ENCODE measurements at places on chromosomes 2 and 18.
A peak's percentile ranks its signal among the peaks of the same experiment; 100 is the strongest.

DNA sequence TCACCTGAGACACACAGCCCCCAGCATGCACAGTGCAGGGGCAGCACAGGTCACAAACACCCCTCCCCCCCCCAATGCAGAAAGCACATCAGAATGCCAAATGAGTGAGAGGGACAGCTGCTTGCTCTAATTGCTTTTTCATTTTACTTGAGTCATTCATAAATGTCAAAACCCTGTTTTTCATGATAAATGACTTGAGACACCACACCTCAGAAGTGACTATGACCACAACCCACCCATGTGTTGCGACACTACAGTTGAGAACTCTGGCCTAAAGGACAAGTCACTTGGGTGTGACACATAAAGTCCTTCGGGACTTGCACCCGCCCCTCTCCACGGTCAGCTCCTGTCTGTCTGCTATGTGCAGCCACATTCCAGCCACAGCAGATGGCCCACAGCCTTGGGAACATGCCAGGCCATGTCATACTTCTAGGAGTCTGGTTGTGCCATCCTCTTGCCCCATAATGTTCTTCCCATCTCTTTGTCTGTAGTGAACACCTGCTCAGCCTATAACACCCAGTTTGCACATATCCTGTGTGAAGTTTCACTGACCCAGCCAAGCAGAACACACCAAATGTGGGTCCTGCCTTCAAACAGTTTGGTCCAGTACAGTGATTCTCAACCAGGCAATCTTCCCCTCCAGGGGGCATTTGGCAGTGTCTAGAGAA is 30.2 kb upstream of the RIOK3 start:
- peak; percentile 34 for DNase-seq

- DNase-seq: peak; percentile 89
Observed at GRCh38 chr18:9719421-9719981, 11.4 kb downstream of the RAB31 start.

DNA sequence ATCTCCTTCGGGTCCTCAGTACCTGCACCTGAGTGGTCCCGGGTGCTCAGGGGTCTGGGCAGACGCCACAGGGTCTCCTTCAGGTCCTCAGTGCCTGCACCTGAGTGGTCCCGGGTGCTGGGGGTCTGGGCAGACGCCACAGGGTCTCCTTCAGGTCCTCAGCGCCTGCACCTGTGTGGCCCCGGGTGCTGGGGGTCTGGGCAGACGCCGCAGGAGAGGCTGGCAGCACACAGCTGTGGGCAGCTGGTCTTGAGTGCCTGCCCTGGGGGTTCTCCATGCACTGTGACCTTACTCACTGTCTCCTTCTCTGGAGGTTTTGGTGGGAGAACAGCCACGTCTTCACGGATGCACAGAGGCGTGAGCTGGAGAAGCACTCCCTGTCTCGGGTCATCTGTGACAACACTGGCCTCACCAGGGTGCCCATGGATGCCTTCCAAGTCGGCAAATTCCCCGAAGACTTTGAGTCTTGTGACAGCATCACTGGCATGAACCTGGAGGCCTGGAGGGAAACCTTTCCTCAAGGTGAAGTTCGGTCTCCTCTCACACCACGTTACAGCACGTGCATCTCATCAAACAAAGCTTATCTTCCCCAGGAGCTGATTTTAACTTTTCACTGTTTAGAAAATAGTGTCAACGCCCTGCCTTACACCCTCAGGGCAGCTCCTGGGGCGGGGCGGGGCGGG is 82.6 kb downstream of the TPO start:
- DNase-seq: no peak

DNA sequence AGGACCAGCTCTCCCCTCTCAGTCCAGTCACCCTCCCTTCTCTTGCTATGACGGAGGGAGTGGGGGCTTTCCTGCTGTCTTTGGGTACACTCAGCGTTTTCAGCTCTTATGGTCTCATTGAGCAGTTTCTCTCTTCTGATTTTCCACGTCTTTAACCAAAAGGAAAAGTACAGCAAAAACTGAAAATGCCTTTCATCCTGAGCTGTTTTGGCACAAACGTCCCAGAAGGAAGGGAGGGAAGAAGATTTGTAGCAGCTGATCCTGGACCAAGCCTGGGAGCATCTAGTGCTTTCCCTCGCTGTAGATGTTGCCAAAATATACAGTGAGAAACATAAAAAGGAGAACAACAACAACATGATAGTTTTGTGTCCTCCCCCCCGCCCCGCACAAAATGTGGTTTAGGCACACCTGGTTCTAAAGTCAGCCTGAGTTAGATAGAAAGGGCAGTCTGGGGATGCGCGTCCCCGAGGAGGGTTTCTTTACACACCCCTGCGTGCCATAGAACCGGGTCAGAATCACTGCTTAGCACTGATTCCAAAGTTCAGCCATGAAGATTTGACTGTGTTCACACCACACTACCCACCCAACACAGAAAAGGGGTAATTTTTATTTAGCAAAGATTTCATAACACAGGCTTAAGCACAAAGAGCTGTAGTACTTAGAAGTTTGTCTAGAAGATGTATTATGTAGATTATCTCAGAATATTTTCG is 53.4 kb downstream of the SLC40A1 start:
- DNase-seq: no peak

GRCh38 chr2:118110310-118110709 is 22.0 kb downstream of the INSIG2 start:
- DNase-seq: no peak

DNA sequence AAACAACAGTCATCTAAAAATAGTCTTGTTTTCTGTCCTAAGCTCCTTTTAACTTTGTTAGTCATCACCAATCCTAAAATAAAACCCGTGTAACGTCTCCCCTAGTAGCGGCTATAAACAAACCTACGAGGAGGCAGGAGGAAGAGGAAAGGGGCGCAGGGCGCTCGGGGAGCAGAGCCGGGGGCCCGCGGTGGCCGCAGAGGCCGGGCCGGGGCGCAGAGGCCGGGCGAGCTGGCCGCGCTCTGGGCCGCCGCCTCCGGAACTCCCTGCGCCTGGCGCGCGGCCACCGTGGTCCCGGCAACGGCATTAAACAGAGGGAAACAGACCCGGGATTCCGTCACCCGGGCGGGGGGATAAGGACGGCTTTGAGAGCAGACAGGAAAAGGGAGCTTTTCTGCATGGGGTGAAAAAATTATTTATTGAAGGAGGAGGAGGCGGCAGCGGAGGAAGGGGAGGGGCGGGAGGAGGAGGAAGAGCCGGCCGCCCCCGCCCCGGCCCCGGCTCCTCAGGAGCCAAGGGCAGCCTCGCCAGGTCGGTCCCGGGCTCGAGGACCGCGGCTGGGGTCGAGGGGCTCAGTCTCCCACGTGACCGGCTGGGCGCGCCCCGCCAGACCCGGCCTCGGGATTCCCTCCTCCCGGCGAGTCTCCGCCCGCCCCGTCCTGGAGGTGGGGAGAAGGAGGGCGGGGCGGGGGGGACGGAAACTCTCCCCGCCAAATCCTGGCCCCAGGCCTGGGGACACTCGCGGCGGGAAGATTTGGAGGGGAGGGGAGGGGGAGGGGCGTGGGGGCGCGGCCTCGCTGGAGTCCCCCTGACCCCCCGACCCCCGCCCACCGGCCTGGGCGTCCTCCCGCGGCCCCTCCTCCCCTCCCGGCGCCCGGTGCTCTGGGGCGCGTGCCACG is 1.8 kb upstream of the NFATC1 start:
- peak; percentile 68 for DNase-seq

DNA sequence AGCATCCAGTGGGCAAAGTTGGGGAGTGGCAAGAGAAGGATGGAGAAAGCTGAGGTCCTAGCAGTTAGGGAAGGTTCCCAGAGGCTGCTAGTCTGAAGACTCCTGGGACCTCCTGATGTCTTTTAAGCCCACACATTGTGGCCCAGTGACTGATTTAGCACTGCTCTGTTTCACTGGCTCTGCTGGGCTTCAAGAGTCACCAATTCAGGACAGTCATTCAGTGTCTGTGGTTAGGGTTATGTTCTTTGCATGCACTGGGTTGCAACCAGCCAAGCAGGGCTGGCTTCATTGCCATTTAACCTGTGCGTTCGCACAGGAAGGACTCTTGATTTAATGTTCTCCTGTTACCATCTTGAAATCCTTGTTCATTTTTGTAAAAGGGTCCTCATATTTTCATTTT is 199.2 kb downstream of the ICOS start:
- DNase-seq: no peak

DNA sequence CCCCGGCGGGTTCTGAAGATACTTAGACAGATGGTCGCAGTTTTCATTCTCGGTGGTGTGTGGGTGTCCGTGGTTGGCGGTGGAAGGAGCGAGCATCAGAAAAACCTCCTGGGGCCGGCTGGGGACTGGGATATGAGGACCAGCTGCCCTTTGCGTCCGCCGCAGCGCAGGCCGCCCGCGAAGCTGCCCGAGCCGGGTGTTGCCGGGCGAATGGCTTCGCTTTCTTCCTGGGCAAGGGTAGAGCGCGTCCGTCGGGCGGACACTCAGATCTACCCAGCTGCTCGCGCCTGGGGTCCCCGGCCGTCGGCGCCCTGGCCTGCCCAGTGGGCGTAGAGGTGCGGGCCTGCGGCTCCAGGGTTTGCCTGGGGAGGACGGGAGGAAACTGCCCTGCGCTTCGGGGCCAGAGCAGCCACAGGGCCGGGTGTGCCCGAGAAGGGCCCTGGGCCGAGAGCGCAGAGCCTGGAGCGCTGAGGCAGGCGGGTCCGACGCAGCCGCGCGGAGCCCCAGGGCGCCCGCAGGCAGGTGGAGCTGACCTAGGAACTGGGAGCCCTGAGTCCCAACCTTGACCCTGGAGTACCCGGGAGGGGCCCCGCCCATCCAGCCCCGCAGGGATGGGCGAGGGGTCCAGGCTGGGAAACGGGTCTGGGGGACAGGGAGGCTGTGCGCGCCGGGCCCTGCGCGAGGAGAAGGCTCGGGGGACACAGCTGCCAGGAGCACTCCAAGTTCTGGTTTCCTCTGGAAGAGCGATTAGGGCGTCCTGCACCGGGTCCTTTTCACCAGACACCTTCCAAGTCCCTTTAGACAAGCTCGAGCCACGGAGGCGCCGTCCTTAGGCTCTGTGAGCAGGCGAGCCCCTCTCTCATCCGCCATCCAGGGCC is 1.3 kb downstream of the TWIST2 start:
- DNase-seq: peak; percentile 44

- no peak for DNase-seq
Observed at GRCh38 chr2:164453656-164454305, 167.5 kb downstream of the GRB14 start.

- peak; percentile 16 for DNase-seq
Observed at GRCh38 chr2:71974846-71975245, 172.8 kb downstream of the CYP26B1 start.

DNA sequence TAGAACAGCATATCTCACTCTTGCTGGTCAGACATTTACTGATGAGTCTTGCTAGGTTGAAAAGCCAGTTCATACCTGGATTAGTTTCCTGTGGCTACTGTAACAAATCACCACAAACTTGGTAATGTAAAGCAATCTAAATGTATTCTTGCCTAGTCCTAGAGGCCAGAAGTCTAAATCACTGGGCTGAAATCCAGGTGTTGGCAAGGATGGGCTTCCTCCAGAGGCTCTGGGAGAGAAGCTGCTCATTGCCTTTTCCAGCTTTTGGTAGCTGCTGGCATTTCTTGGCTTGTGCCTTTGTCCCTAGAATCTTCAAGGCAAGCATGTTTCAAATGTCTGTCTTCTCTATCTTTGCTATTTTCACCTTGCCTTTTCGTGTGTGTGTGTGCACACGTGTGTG is 62.3 kb upstream of the MAP4K3 start:
- no peak for DNase-seq

- DNase-seq: peak; percentile 93
Observed at GRCh38 chr2:234286118-234286598, 210.7 kb downstream of the ARL4C start.

GRCh38 chr2:143574069-143574468 is 444.9 kb downstream of the ARHGAP15 start:
- DNase-seq: no peak

DNA sequence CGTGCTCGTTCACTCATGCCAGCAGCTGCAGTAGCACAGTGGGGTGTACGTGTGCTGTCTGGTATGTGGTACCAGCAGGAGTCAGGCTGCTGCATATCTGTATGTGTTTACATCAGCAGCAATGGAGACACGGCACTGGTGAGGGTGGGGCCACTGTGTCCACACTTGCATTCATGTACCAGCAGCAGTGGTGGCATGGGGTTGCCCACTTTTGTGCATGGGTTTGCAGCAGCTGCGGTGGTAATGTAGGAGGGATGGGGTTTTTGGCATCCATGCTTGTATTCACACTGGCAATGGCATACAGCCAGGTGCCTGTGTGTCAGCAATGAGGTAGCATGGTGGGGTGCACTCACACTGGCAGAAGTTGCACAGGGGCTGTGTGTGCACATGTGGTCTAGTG is 187.8 kb downstream of the KCNJ3 start:
- DNase-seq: no peak

- DNase-seq: no peak
Observed at GRCh38 chr2:45586600-45586999, 24.5 kb downstream of the SRBD1 start.

DNA sequence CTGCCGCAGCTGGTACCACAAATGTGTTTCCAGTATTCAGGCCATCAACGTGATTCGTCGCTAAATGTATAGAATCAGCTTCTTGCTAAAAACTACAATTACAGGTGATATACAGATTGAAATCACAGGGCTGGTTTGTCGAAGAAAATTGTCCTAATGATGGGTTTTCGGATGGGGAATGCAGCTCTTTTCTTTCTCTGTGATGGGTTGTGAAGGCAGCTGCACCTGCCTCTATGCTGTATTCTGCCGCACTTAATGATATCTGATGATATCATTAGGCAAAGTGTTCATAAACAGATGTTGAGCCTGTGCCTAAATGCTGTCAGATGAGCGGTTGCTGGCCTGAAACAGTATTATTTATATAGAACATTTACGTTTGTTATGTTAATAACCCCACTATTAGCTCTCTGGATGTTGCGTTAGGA is 218.1 kb downstream of the ARHGAP15 start:
- no peak for DNase-seq

DNA sequence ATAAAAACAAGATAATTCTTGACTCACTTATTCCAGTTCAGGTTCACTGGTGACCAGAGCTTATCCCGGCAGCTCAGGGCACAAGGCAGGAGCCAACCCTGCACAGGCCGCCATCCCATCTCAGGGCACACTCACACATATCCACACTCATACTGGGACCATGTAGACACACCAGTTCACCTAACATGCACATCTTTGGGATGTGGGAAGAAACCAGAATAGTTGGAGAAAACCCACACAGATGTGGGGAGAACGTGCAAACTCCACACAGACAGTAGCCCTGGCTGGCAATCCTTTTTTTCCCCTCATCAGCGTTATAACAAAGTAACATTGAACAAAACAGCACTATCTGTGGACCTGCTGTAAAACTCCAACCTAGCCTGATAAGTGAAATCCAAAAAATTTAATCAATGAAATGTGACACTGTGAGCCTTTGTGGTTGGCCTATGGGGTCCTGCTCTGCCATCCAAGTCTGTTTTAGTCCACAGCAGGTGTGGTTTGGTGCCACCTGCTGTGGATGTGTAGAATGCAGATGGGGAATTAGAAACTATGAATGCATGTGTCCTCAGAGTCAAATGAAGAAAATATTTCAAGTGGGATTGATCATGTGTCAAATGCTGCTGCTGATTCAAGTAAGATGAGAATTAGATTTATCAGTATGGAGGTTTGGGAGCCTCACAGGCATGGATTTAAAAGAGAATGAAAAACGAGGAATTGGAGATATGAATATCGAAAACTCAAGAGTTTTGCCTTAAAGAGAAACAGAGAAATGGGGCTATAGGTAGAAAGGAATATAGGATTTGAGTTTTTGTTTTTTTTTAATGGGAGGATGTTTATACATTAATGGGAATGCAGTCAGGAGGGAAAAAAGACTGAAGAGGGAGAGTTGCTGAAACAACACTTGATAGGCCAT is 47.0 kb downstream of the UGP2 start:
- DNase-seq: peak; percentile 8
